ENCODE measurements at places on chromosomes 3 and 15.

DNA sequence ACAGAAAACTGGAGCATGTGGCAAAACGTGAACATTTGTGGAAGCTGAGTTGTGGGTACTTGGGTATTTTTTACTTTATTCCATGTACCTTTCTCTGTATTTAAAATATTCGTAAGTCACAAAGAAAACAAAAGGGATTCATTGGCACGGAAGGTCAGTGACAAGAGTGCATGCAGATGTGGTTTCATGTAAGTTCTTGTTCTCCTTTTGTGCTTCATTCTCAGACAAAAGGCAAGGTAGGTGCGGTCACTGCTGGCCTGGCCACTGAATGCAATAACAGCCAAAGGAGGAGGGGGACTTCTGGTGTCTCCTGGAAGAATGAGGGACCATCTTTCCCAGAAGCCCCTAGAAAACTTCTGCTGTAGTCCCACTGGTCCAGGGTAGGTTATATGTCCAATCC is 200.0 kb upstream of the TOPAZ1 start:
- no peak for DNase-seq

- peak; percentile 77 for DNase-seq
Measured at GRCh38 chr15:91302588-91303439, 202.8 kb downstream of the SV2B start.

- DNase-seq = no peak
Measured at GRCh38 chr15:38996111-38996631, 431.6 kb upstream of the RASGRP1 start.

GRCh38 chr15:63244976-63245645 is 32.3 kb upstream of the APH1B start:
- DNase-seq = no peak

- peak; percentile 6 for DNase-seq
Measured at GRCh38 chr3:48662145-48662752, 437 bp downstream of the CELSR3 start.

DNA sequence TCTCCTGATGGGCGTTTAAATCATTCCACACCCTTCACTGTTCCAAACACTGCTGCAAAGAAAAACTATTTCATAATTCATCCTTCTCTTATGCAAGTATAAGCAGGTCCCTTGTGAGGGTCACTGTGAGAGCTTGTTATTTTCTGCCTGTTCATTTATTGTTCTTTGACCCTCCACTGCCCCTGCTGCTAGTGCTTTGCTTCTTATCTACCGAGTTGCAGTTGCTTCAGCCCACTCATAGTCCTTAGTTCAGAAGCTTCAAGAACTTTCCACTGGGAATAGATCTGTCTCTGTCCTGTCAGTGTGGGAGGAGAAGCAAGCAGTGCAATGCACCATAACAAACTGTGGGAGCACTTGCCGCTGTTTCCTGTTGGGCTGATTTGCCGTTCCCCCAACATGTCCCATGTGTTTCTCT is 39.8 kb downstream of the RIOX2 start:
- DNase-seq = no peak

DNA sequence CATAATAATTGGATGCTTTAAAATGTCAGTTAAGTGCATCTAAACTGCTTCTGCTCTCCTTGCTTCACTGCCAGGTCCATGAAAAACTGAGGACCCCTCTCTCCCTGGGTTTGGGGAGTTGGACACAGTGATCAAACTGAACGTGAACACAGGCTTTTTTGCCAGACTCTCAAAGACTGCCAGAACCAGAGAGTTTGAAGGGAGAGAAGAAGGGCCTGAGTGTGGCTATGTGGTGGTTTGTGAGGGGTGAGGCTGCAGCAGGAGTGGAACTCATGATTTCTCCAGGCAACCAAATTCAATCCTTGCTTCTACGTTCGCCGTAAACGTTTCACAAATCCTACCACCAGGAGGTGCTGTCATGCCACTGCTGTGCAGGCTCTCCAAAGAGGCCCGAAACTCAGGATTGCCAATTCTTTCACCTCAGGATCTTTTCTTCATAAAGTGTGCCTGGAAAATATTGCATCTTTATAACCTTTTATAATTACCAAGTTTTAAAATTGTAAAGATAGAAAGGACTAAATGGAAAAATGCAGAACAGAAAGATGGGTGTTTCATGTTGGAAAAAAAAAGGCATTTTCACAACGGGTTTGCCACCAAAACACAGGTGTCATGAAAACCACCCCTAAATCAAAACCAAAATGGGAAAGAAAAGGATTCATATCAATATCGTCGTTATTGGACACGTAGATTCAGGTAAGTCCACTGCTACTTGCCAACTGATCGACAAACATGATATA is 19.7 kb downstream of the TM4SF4 start:
- peak; percentile 80 for DNase-seq

GRCh38 chr3:15452156-15452555 is 24.8 kb downstream of the EAF1 start:
- no peak for DNase-seq

DNA sequence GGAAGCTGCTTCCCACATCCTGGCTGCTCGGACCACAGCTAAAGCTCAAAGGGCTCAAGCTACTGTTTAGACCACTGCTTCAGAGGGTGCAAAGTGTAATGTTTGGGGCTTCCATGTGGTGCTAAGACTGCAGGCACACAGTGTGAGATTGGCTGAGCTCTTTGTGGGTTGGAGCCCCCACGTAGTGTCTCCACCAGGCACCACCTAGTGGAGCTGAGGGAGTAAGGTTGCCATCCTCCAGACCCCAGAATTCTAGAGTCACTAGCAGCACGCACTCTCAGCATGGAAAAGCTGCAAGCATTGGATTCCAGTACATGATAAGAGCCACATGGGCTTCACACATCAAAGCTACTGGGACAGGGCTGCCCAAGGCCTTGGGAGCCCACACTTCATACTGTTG is 9.3 kb downstream of the MKRN3 start:
- DNase-seq = no peak

- peak; percentile 44 for DNase-seq
Measured at GRCh38 chr3:16386561-16386960, 121.5 kb downstream of the OXNAD1 start.

- DNase-seq = no peak
Measured at GRCh38 chr15:63672369-63672768, 75.2 kb downstream of the FBXL22 start.

DNA sequence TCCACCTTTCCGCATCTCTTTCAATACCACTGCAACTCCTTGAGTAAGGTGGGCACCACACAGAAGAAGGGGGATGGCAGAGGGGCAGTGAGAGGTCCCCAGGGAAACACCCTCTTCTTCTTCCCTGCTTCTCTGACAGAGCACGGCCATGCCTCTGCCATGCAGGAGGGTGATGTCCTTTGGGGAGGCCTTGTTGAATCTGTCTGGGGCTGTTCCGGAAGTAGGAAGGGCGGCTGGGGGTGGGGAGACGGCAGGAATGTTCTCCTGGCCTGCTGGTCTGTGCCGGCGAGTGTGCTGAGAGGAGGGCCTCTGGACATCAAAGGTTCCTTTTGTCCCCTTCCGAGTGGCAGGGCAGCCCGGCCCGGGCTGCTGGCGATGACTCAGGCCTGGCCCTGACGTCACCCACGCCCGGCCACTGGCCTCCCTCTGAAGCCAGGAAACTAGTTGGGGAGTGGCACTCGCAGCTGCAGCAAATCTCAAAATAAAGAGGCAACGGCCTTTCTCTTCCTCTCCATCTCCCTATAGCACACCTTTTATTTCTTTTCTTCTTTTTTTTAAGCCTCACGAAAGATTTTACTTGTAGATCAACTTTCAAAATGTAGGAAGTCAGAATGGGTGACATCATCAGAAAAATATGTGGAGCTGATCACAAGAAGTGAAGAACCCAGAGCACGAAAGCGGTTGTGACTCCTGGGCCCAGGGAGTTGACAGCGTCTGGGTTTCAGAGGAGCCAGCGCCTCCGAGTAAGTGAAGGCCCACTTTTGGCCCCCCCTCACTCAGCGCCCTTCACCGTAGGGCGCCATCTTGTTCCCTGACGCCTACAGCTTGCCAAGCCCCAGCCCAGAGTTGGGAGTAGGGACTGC is at the start of gene ZBTB38:
ZBTB38 (plus strand) TSS at position 443 of the 863 bp plus-strand sequence. CDS start 73,885 bp downstream, outside the sequence.
- peak; percentile 82 for DNase-seq

DNA sequence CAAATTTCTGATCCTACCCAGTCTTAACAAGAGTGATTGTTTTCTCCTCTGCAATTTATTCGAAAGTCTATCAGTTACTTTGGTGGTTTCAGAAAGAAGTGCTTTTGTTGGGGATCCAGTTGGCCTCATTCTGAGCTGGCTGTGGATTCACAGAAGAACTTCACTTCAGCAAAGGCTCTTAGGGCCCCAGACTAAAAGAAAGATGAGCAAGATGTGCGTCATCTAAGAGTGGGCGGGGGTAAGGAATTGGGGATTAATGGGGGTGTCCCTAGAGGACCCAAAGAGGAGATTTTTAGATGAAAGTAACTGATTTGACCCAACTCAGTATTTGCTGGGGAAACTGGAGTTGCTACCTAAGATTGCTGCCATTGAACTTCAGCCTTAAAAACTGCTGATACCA is 63.9 kb upstream of the TSEN2 start:
- DNase-seq = no peak

DNA sequence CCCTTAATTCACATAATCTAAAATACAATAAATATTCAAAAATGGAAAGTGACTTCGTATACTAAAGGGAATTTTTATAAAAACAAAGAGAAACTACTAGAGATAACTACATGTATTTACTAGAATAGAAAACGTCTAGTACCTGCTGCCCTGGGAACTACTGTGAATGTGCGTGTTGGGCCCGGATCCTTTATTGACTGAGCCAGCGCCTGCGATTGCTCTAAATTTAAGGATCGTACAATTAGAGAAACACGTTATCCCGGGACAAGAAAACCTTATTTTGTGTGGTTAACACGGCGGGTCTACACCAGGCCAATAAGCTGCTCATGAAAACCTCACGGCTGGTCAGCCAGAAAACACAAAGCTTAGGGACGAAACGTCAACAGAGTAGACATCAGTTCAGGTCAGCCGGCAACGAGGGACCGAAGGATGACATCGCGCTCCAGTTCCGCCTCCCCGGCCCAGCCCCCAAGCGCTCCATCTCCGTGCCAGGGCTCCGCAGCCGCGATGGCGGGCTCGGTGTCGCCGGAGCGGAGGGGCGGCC is 555 bp downstream of the TM2D3 start:
- DNase-seq = no peak

- DNase-seq = no peak
Measured at GRCh38 chr3:182843478-182843877, 50.2 kb downstream of the ATP11B start.

GRCh38 chr3:84836961-84837360 is 121.8 kb upstream of the CADM2 start:
- DNase-seq = no peak

DNA sequence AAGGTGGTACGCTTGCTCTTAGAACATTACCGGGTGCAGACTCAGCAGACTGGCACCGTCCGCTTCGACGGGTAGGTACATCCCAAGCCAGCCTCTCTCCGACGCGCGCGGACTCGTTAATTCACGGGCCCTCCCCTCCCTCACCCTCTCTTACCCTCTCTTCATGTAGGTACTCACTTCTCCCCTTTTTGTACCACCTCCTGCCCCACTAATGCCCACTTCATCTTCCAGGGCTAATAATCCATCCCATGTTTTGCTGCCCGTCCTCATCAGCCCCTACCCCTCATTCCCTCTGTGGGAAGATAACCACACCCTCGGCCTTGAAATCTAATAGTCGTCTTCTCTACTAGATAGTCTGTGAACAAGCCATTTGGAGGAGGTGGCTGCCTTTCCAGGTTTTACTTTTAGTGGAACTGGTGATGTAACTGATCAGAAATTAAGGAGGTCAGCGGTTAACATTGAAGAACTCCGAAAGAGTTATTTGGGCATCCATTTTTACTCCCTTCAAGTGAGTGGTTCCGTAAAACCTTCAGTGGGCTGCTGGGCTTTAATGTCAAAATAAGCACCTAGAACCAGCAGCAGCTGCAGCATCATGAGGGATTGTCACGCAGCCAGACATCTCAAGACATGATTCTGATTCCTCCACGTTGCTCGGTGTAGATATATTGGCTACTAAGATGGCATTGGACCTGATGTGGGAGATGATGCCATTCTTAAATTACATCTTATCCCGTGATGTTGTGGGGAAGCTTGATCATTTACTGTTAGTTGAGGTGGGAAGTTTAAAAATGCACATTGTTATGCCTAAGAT is 1.3 kb downstream of the FEM1B start:
- DNase-seq = peak; percentile 61

- no peak for DNase-seq
Measured at GRCh38 chr3:150469931-150470740, 62.0 kb downstream of the TSC22D2 start.

DNA sequence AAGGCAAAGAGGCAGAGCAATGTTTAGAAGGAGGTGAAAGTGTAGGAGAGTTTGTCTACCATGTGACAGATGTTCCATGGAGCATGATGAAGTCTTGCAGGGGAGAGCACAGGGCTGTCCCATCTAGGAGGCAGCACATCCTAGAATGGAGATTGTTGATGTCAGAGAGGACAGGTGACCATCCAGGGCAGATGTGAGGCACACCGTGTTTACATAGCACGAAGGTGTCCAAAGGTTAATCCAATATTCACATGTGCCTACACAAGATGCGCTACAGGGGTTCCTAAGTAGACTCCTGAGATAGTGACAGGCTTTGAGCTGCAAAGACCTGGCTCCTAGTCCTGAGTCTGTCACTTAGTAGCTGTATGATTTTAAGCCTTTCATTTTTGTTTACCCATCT is 219.3 kb upstream of the SLCO3A1 start:
- no peak for DNase-seq

- no peak for DNase-seq
Measured at GRCh38 chr3:7764115-7764514, 737.5 kb upstream of the LMCD1 start.

DNA sequence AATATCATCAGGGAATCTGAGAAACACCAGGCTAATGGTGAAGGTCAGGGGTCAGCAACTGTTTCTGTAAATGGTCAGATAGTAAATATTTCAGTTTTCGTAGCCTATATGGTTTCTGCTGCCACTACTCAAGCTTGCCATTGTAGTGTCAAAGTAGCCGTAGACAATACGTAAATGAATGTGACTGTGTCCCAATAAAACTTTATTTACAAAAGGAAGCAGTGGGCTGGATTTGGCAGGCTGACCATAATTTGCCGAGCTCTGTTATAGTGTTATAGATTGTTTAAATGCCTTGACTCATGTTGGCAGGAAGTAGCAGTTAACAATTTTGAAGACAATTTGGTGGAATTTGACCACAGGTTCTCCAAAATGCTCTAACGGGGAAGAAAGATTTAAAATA is 548.2 kb downstream of the FOXP1 start:
- DNase-seq = peak; percentile 63

GRCh38 chr3:46299608-46300460 is 54.1 kb upstream of the CCR2 start:
- DNase-seq = peak; percentile 78
